ENCODE measurements at places on chromosomes 12 and 14.

DNA sequence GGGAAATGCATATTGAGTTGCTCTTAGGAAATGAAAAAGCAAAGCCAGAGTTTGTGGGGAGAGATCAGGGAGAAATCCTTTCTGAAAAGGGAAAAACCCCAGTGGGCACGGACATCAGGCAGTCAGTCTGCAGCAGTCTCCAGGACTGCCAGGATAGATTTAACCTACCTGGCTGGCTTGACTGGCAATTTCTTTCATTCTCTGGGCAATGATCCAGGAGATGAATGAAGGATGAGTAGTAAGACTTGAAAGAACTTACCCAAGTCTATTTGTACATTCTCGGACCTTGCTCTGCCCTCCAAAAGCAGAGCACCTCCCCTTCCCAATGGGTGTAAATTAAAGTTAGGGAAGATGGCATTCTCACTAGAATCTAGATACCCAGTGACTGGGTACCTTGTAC is 42.9 kb downstream of the CMAS start:
- no peak for DNase-seq

- peak; percentile 40 for DNase-seq
Measured at GRCh38 chr12:120903412-120904196, 554 bp downstream of the SPPL3 start.

- no peak for DNase-seq
Measured at GRCh38 chr12:20429852-20430251, 61.5 kb downstream of the PDE3A start.

DNA sequence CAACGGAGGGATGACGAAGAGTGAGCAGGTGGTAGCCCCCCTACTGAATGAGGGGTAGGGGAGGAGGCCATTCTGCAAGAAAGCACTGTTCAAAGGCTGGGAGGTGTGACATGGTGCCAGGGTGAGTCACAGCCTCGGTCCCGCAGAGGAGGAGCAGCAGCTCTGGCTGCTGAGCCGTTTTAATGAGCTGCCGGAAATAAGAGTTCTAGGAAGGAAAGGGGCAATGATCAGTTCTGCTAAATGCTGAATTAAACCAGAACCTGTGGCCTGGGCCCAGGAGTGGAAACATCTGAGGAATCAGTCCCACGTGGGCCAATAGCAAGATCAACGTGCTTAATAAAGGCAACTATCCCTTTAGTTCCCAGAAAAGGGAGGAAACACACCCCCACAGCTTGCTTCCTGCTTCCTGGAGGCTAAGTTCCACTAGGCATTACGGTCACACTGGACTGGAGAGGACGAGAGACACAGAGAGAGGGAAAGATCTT is 3.6 kb downstream of the ABCD4 start:
- DNase-seq: peak; percentile 27

- no peak for DNase-seq
Measured at GRCh38 chr12:121512561-121512960, 68.3 kb downstream of the KDM2B start.

- DNase-seq: no peak
Measured at GRCh38 chr14:95756127-95756526, 42.2 kb upstream of the TCL1A start.

- DNase-seq: no peak
Measured at GRCh38 chr14:63157195-63157594, 47.0 kb upstream of the RHOJ start.

GRCh38 chr14:71855399-71856036 is 76.7 kb upstream of the RGS6 start:
- peak; percentile 47 for DNase-seq

- DNase-seq: peak; percentile 68
Measured at GRCh38 chr12:52213564-52214420, 19.3 kb upstream of the KRT7 start.

DNA sequence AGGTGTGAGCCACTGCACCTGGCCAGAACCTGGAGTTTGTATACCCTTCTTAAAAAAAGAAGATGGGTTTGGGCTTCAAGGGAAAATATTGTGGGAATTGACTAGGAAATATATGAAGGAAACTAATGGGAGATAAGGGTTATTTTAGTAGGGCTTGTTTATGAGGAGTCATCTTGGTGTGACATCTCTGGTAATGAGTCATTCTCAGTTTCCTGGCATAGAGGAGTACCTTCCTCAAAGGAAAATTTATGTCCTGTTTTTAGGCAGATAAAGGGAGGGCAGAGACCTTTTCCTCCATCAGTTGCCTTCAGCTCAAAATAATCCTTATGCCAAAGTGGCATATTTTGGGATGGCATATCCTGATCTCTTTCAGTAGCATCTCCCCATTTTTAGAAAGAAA is 30.6 kb upstream of the NFKBIA start:
- DNase-seq: no peak

DNA sequence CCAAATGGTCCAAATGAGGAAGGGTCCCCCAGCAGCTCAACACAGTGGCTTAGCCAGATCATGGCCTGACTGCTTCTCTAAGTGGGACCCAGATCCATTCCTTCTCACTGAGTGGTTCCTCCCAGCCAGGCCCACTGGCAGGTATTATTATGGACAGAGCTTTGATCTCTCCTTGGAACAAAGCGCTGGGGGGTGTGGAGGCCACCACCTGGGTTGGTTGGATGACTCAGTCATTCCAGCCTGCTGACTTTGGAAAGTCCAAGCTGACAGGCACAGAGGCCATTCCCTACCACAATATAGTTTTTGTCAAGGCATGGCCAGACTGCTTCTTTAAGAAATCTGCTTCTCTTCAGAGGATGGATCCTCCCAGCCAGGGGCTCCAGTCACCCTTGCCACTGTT is 341.1 kb downstream of the BTG1 start:
- DNase-seq: no peak

Data from lung (tissue), 17 donors.